ENCODE measurements at places on chromosomes 16 and 17. TPM values are rescaled to one million over a fixed set of nuclear protein-coding genes. Genes with fewer than 3 reads are reported as not detected.

Gene BRIP1
- 0.89 TPM for total RNA-seq

DNA sequence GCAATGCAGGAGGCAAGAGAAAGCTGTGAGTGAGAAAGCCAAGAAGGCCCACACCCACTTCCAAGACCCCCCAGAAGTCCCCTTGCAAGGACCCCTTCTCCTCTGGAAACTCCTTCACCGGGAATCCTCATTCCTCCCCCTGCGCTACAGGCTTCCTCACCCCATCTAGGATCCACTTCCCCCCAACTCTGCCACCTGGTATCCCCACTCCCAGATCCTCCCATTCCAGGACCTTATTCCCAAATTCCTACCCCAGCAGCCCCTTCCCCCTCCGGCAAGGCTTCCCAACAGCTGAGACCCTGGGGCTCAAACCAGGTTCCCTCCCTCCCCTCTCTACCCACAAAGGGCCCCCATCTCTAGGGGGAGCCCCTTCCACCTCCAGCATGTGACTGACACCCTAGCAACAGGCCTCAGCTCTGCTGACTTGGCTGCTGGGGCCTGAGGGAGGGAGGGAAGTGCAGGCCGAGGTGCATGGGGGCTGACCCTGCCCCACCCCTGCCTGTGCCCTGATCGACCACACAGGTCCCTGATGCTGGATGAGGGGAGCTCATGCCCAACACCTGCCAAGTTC is 2.1 kb downstream of the HSF4 start:
- DNase-seq, result no peak

Gene KRT9
- not detected for total RNA-seq

Gene ADAD2
- total RNA-seq, result 0.26 TPM

- DNase-seq, result no peak
Observed at GRCh38 chr17:56823848-56824247, 9.9 kb downstream of the C17orf67 start.

GRCh38 chr17:33096161-33096560 is 104.5 kb downstream of the SPACA3 start:
- DNase-seq, result no peak

DNA sequence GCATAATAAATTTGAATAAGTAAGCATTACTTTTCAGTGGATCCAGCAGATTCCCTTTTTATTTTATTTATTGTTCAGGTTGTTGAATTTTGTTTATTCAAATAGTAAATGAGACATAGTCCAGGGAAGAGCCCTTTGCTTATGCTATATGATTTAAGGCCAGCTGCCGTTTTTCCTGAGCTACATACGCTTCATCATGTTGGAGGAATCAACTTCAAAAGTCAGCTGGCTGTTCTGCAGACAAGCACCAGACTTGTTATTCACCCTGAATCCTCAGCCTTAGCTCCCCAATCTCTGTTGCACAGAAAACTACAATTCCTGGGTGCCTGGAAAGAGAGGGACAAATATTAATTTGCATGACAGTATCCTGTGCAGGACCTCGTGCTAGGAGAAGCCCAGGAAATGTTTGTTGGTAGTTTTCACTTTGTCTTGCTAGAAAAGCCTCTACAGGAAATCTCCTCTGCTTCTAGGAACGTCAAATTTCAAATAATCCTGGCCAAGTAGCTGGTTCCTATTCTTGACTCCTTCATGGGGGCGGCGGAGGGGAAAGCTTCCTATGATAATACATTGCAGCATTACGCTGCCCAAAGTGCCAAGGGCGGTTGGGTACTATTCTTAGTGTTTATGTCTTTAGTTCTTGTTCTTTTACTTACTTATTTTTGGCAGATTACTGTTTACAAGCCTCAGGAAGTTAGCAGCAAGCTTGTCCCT is 101.6 kb downstream of the PRKCA start:
- DNase-seq, result no peak
